ENCODE measurements at places on chromosomes 5 and 9. TPM values are rescaled to one million over a fixed set of nuclear protein-coding genes. Genes with fewer than 3 reads are reported as not detected.

DNA sequence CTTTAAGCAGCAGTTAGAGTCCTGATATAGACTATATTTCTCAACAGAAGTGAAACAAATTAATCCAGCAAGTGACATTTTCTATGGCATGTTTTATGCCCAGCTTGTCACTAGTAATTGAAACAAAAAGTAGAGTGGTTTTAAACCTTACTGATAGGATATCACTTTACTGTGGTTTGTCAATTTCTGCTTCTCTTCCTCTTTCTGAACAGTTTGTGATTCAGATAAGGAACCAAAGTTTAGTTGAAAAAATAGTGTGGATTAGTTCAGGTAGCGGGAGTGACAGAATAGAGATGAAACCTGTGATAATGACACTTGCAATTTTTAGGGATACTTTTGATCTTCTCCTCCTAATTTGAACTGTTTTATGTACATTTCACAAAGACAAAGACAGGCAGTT lies 485.7 kb upstream of the EDIL3 start:
- no peak for DNase-seq
- H3K27ac ChIP-seq, result no peak overlapping the region
- no peaks in the 10 kb centered on the region for H3K4me1 ChIP-seq
- no peaks in the 10 kb centered on the region for H3K36me3 ChIP-seq

GRCh38 chr9:126859111-126859510 lies 1.3 kb upstream of the ZBTB34 start:
- no peaks in the 10 kb centered on the region for H3K36me3 ChIP-seq
- peaks cover 3% of the 10 kb centered on the region for H3K27me3 ChIP-seq
- peak overlapping the region; percentile 75 for H3K4me3 ChIP-seq

GPRIN1 gene
- total RNA-seq, result 1.5 TPM

FOXD4 gene
- total RNA-seq, result not detected

PLAC8L1 gene
- 0.40 TPM for total RNA-seq

CNOT8 gene
- total RNA-seq, result 63.5 TPM

PFN3 gene
- not detected for total RNA-seq

GRCh38 chr5:10632110-10632761 lies 68.4 kb downstream of the ANKRD33B start:
- no peaks in the 10 kb centered on the region for H3K36me3 ChIP-seq
- H3K27me3 ChIP-seq, result peaks cover 6% of the 10 kb centered on the region
- peaks cover 63% of the 10 kb centered on the region for H3K4me1 ChIP-seq
- peak; percentile 65 for DNase-seq
- no peak overlapping the region for H3K4me3 ChIP-seq

DNA sequence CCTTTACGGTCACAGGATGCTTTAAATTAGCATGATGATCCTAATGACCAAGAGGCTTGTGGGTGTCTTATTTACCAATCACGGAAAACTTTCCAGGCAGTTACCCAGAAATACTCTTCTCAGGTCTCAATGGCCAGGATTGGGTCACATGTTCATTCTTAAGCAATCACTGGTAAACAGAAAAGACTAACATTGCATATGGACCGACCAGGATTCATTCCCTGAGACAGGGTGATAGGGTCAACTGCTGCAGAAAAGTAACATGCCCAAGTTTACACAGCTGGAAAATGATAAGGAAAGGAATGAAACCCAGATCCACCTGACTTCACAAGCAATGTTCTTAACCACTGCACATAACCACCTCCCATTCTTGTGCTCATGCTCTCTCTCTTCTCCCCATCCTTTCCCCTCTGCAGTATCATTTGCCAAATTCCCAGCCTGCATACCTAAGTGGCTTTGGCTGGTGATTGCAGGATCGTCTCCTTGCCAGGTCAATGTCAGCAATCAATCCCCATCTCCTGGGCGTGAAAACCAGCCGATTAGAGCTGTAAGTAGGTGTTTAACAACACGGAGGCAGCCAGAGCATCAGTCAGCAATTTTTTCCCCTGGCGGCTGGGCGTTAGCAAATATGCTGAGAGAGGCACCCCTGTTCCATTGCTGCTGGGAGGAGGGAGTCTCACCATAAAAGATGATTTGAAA lies 219.4 kb downstream of the NMUR2 start:
- no peaks in the 10 kb centered on the region for H3K27me3 ChIP-seq
- no peaks in the 10 kb centered on the region for H3K4me1 ChIP-seq
- no peak for DNase-seq

- no peak overlapping the region for H3K4me3 ChIP-seq
- no peak for DNase-seq
- no peaks in the 10 kb centered on the region for H3K27me3 ChIP-seq
- H3K27ac ChIP-seq, result peak overlapping the region; percentile 28
- peaks cover 24% of the 10 kb centered on the region for H3K36me3 ChIP-seq
Observed at GRCh38 chr5:32604800-32605765, 19.7 kb downstream of the SUB1 start.

DNA sequence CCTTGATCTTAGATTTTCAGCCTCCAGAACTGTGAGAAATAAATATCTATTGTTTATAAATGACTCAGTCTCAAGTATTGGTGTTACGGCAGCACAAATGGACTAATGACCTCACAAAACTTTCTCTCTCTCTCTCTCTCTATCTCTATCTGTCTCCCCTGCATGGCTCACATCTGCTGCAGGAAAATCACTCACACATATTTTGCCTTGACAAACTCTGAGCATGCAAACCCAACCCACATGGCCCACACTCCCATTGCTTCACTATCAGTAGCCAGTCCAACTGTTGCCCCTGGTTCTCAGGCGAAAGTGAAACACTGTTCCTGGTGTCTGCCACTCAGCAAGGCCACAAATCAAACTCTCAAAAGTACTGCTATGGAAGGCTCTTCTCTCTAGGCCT lies 66.4 kb upstream of the PIK3R1 start:
- H3K27me3 ChIP-seq, result no peaks in the 10 kb centered on the region
- no peaks in the 10 kb centered on the region for H3K36me3 ChIP-seq
- no peak overlapping the region for H3K27ac ChIP-seq
- no peak for DNase-seq
- H3K4me1 ChIP-seq, result no peaks in the 10 kb centered on the region

RMRP gene
- total RNA-seq, result 12,571 TPM

CTXN3 gene
- not detected for total RNA-seq

- H3K27ac ChIP-seq, result no peak overlapping the region
- H3K4me3 ChIP-seq, result no peak overlapping the region
- H3K36me3 ChIP-seq, result no peaks in the 10 kb centered on the region
- no peaks in the 10 kb centered on the region for H3K4me1 ChIP-seq
- no peak for DNase-seq
- peaks cover 17% of the 10 kb centered on the region for H3K27me3 ChIP-seq
Observed at GRCh38 chr5:137507150-137507549, 8.0 kb upstream of the SPOCK1 start.

- H3K4me1 ChIP-seq, result no peaks in the 10 kb centered on the region
- no peak for DNase-seq
- H3K36me3 ChIP-seq, result no peaks in the 10 kb centered on the region
- H3K4me3 ChIP-seq, result no peak overlapping the region
- H3K27ac ChIP-seq, result no peak overlapping the region
Observed at GRCh38 chr5:65068410-65068809, 299.7 kb downstream of the CWC27 start.

DNA sequence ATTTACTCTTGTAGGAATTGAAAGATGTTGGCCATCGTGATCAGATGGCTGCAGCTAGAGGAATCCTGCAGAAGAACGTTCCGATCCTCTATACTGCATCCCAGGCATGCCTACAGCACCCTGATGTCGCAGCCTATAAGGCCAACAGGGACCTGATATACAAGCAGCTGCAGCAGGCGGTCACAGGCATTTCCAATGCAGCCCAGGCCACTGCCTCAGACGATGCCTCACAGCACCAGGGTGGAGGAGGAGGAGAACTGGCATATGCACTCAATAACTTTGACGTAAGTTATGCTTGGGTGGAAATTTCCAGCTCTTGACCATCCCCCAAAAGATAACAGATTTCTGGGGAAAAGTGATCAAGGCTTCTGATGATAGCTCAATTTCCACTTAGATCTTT lies 50.6 kb downstream of the LRRTM2 start:
- H3K27ac ChIP-seq, result no peak overlapping the region
- H3K4me3 ChIP-seq, result no peak overlapping the region
- H3K27me3 ChIP-seq, result peaks cover 16% of the 10 kb centered on the region
- DNase-seq, result no peak

PCDHGA5 gene
- total RNA-seq, result not detected

DNA sequence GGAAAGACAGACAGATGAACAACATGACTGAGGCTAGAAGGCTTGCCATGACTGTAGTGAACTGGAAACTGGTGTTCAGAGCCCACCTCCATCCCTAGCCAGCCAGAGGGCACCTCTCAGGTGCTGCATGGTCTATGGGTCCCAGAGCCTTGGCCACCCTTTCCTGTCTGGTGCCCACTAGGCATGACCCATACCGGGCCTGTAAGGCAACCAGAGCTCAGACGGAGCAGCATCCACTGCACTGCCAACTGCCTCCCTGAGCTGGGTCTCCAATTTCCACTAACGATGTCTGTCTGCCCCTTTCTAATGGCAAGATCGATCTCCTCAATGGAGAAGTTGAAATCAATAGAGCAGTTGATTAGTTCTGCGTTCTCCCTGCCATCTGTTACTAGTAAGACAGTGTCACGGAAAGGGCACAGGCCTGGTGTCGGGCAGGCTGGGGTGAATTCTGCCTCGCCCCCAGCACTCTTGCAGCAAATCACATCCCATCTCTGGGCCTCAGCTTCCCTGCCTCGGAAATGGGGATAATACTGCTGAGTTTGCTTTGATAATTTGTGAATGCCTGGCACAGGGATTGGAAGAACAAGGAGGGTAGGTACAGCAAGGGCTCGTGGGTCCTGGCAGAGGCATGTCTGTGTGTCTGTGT lies 172.3 kb upstream of the MVB12B start:
- no peak overlapping the region for H3K4me3 ChIP-seq
- H3K4me1 ChIP-seq, result no peaks in the 10 kb centered on the region
- no peak for DNase-seq
- H3K36me3 ChIP-seq, result no peaks in the 10 kb centered on the region
- H3K27me3 ChIP-seq, result peaks cover 10% of the 10 kb centered on the region

DNA sequence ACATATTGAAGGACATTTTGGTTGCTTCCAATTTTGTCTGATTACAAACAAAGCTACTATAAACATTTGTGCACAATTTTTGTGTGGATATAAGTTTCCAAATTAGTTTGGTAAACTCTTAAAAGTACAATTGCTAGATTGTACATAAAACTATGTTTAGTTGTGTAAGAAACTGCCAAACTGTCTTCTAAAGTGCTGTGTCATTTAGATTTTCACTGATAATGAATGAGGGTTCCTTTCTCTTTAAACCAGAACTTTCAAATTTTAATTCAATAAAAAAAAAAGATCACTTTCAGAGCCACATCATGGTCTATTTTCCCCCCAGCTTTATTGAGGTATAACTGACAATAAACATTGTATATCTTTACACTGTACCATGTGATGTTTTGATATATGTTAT lies 74.0 kb upstream of the TRPC7 start:
- no peak for DNase-seq
- H3K36me3 ChIP-seq, result no peaks in the 10 kb centered on the region
- no peak overlapping the region for H3K27ac ChIP-seq

- DNase-seq, result no peak
- H3K4me3 ChIP-seq, result peak overlapping the region; percentile 46
- peaks cover 31% of the 10 kb centered on the region for H3K36me3 ChIP-seq
Observed at GRCh38 chr9:2125906-2126305, 110.8 kb downstream of the SMARCA2 start.

SPINK5 gene
- not detected for total RNA-seq

GRCh38 chr5:38556088-38556598 lies 303 bp downstream of the LIFR start:
- H3K4me3 ChIP-seq, result peak overlapping the region; percentile 78
- H3K36me3 ChIP-seq, result no peaks in the 10 kb centered on the region
- peaks cover 51% of the 10 kb centered on the region for H3K27me3 ChIP-seq
- peaks cover 7% of the 10 kb centered on the region for H3K4me1 ChIP-seq
- no peak overlapping the region for H3K27ac ChIP-seq

DNA sequence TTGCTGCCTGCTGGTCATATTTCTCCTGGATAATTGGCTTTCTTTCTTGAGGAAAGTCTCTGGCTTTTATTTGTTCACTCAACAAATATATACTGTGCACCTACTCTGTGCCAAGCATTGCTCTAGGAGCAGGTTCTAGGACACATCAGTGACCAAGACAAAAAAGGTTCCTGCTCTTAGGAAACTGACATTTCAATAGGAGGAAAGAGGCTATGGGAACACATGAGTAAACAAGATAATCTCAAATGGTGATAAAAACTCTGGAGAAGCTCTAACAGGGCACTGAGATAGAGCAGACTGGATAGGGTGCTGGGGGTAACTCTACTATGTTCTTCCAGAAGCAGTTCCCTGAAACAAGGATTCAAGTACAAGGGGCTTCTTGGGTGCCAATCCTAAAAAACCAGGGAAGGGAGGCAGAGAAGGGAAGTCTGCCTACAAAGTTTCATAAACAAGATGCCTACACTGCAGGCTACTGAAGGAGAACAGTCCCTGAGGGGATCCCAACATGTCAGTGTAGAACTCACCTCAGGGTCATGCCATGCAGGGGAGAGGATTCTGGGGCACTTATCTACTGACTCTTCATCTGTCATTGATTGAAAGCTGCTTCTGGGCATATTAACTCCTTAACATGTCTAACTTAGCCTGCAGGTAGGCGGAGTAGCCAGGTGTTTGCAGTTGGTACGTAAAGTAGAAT lies 181.3 kb downstream of the GRIA1 start:
- no peak overlapping the region for H3K27ac ChIP-seq
- no peak overlapping the region for H3K4me3 ChIP-seq
- H3K4me1 ChIP-seq, result no peaks in the 10 kb centered on the region
- no peaks in the 10 kb centered on the region for H3K36me3 ChIP-seq
- DNase-seq, result no peak

DNA sequence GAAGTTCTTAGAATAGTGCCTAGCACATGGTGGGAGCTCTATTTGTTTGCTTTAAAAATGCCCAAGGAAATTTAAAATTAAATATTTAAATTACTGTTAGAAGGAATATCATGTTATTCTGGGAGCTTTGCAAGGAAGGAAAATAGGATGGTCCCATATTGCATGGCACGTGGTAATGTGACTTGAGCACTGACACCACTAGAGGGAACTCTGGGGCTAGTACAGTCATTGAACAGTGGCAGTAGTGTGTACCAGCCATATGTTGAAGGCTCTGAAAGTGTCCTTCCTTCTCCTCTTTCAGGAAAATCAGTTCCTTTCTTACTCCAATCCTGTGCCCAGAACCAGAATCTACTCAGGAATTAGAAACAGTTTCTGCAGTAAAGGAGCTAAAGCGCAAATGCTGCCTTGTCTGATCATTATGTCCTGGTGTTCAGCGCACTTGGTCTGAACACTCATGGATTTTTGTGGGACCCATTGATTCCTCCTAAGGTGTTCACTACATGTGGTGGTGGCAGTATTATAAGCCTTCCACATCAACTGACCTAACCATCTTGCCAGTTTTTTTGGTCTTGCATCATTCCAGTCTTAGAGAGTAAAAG lies 54.1 kb downstream of the GDA start:
- H3K4me3 ChIP-seq, result no peak overlapping the region
- no peak overlapping the region for H3K27ac ChIP-seq
- H3K36me3 ChIP-seq, result no peaks in the 10 kb centered on the region

All from activated naive CD4-positive, alpha-beta T cell treated with anti-CD3 and anti-CD28 coated beads for 36 hours (primary cell).